Caudate nucleus (tissue), 63 donors: ENCODE measurements at places on chromosomes 4 and X.

- DNase-seq: no peak
Observed at GRCh38 chr4:108512615-108513505, 107.5 kb upstream of the RPL34 start.

DNA sequence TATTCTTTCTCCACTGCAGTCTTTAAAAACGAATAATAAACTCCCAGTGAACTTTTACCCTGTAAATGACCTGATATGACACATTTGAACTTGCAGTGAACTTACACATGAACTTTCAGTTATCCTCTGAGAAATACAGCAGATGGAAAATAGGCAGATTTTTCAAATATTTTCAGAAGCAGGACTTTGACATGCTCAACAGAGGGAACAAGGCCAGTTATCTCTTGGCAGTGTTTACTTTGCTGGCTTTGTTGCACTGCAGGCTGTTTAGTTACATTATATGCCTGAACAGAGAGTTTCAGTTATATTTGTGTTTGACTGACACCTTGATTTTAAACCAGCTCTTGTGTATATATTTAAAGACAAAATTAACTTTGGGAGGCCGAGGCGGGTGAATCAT is 47.6 kb upstream of the FGG start:
- DNase-seq: no peak

- DNase-seq: no peak
Observed at GRCh38 chrX:44317181-44317580, 26.3 kb downstream of the EFHC2 start.

- DNase-seq: no peak
Observed at GRCh38 chrX:135557344-135557743, 36.9 kb downstream of the INTS6L start.

GRCh38 chr4:107683873-107684272 is 36.2 kb downstream of the PAPSS1 start:
- DNase-seq: no peak

- no peak for DNase-seq
Observed at GRCh38 chrX:114650351-114650750, 66.5 kb downstream of the HTR2C start.

GRCh38 chrX:8273451-8273895 is 102.4 kb upstream of the VCX2 start:
- DNase-seq: no peak
